ENCODE measurements at places on chromosomes 2 and 18.

- DNase-seq = no peak
Observed at GRCh38 chr2:96143848-96144480, 1.3 kb downstream of the DUSP2 start.

DNA sequence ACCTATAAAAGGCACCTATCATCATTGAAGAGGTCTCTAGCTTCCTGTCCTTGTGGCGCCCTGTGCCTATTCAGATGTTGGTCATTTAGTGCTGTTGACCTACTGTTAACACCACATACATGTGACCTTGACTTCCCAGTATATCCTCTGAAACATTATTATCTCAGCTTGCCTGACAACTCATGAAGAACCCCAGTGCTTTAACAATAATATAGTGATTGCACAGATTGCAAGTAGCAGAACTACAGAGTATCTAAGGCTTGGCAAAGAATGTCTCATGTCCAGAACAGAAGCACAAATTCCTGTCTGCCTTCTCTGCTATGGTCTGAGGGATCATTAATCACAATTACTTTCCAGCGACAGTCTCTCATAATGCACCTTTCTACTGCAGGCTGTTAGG, 165.3 kb downstream of the LCLAT1 start:
- no peak for DNase-seq

DNA sequence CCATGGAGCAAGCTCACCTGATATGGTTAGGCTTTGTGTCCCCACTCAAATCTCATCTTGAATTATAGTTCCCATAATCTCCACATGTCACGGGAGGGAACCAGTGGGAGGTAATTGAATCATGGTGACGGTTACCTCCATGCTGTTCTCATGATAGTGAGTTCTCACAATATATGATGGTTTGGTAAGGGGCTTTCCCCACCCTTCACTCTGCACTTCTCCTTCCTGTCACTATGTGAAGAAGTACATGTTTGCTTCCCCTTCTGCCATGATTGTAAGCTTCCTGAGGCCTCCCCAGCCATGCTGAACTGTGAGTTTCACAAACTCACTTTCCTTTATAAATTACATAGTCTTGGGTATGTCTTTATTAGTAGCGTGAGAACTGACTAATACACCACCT, 435.7 kb upstream of the ID2 start:
- DNase-seq = no peak

GRCh38 chr2:131039908-131040660, 53.2 kb downstream of the FAM168B start:
- DNase-seq = no peak

- DNase-seq = no peak
Observed at GRCh38 chr2:218000136-218000535, 2.7 kb downstream of the TNS1 start.

GRCh38 chr2:156329031-156329926, 3.2 kb downstream of the NR4A2 start:
- DNase-seq = no peak

GRCh38 chr18:73593207-73593606, 554.4 kb downstream of the FBXO15 start:
- DNase-seq = no peak

GRCh38 chr2:12584338-12584737, 132.4 kb upstream of the TRIB2 start:
- DNase-seq = no peak

DNA sequence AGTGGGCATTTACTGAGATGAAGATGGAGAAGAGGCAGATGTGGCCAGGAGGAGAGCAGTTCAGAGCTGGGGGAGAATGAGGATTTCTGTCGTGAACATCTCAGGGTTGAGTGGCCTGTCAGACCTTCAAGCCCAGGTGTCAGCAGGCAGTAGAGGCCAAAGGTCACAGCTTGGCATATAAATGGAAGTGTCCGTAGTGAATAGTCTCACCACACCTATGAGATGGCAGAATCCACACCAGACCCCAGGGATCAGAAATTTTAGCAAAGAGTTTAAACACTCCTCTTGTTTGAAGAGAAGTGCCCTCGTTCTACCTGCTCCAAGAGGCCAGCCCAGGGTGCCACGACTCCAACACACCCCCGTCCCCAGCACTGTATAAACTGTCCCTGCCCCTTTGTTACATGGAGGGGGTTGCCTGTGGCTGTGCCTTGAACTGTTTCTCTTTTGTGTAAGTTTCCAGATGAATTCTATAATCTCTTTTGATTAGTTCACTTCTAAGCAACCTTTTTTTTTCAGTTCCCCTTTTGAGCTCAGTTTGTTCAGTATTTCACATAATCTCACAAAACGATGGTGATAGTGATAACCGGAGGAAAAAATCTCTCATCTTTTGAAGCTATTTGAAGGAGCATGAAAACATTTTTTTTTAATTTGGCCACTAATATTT, 69.0 kb upstream of the TTC39C start:
- DNase-seq = no peak

- DNase-seq = peak; percentile 42
Observed at GRCh38 chr2:85405201-85406059, 4.7 kb downstream of the CAPG start.

DNA sequence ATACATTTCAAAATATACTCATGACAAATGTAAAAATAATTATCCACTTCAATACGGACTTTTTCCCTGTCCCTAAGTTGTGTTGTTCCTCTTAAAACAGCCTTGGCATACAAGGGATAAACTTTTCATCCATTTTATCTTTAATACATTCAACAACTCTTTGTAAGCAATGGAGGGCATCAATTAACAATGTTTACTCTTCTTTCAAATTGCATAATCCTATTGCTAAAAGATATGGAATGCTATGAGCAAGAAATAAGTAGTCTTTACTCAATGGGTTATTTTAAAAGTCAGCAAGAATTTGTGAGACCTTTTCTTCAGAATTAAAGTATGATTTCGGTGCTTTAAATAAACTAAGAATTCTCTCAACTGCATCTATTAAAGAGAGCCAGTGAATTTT, 41.9 kb downstream of the SCN9A start:
- no peak for DNase-seq
